Activated CD4-positive, alpha-beta T cell treated with anti-CD3 and anti-CD28 coated beads for 24 hours (primary cell): ENCODE measurements at places on chromosomes 6 and 20.

DNA sequence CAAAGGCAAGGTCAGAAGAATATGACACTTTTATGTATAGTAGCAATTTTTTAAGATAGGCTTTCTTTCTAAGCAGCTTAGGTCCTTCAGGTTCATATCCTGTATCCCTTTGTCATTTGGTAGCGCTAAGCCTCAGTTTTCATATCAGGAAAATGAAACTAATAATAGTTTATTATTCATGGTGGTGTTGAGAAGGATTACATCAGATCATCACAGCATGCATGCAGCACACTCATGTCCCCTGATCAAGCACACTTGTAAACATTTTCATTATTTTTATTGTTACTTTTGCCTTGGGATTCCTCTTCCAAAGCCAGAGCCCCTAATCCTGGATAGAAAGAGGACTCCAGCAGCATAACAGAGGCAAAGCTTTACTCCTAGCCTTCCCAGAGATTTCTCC is 70.2 kb upstream of the ADGRF1 start:
- DNase-seq, result no peak

DNA sequence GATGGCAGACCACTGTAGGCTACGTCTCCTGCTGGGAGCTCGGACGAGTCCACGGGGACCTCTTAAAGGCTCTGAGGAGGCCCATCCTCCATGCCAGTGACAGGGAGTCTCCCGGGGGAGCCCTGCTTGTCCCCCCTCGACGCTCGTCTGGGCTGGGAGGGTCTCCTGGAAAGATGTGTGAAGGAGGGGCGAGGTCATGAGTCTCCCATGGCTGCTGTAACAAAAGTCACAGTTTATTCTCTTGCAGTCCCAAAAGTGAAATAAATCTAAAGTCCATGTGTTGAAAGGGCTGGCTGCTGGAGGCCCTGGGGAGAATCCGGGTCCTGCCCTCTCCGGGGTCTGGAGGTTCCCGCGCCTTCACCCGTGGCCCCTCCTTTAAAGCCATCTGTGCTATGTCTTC is 67.1 kb upstream of the GATA5 start:
- DNase-seq, result no peak

DNA sequence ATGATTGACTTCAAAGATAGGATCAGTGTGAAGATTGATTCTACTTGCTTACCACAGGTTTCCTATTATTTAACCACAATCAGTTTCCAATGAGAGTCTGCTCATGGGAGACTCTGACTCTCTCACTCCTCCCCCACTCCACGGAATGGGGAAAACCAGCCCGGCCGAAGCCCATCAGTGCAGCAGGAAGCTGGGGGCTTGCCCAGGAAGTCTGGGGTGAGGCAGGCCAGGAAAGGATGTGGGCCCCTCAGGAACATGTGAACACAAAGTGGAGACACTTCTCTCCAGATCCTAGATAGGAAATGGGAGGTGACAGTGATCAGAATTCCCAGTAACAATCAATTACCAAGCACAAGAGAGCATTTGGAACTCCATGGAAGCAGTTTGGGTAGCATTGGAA is 144.2 kb downstream of the TTLL2 start:
- DNase-seq, result no peak

GRCh38 chr6:100152201-100152600 is 158.2 kb upstream of the MCHR2 start:
- no peak for DNase-seq
